ENCODE measurements at places on chromosomes 3 and 15. TPM values are rescaled to one million over a fixed set of nuclear protein-coding genes. Genes with fewer than 3 reads are reported as not detected.

GRCh38 chr3:22795917-22796316 is 407.2 kb upstream of the UBE2E2 start:
- H3K27ac ChIP-seq = no peak overlapping the region
- no peak overlapping the region for H3K4me3 ChIP-seq
- no peaks in the 10 kb centered on the region for H3K36me3 ChIP-seq
- no peaks in the 10 kb centered on the region for H3K27me3 ChIP-seq
- no peak for DNase-seq

GRCh38 chr15:47588958-47589357 is 128.3 kb upstream of the SEMA6D start:
- H3K4me3 ChIP-seq = no peak overlapping the region
- no peaks in the 10 kb centered on the region for H3K36me3 ChIP-seq
- no peak for DNase-seq
- no peaks in the 10 kb centered on the region for H3K4me1 ChIP-seq

GRCh38 chr3:33833408-33834095 is 35.1 kb downstream of the PDCD6IP start:
- no peaks in the 10 kb centered on the region for H3K27me3 ChIP-seq
- H3K4me1 ChIP-seq = no peaks in the 10 kb centered on the region
- no peak for DNase-seq
- H3K27ac ChIP-seq = no peak overlapping the region
- no peak overlapping the region for H3K4me3 ChIP-seq
- peaks cover 59% of the 10 kb centered on the region for H3K36me3 ChIP-seq

- H3K27ac ChIP-seq = no peak overlapping the region
- peak; percentile 24 for DNase-seq
- no peaks in the 10 kb centered on the region for H3K4me1 ChIP-seq
- H3K36me3 ChIP-seq = no peaks in the 10 kb centered on the region
- no peak overlapping the region for H3K4me3 ChIP-seq
Measured at GRCh38 chr15:59531066-59531675, 80.4 kb upstream of the GCNT3 start.

GRCh38 chr3:52385157-52385556 is 59.7 kb downstream of the SEMA3G start:
- no peaks in the 10 kb centered on the region for H3K27me3 ChIP-seq
- DNase-seq = no peak
- no peak overlapping the region for H3K4me3 ChIP-seq

- no peak overlapping the region for H3K27ac ChIP-seq
- no peak for DNase-seq
- H3K27me3 ChIP-seq = no peaks in the 10 kb centered on the region
- no peak overlapping the region for H3K4me3 ChIP-seq
Measured at GRCh38 chr3:149058602-149059001, 27.7 kb downstream of the HLTF start.

- peaks cover 57% of the 10 kb centered on the region for H3K4me1 ChIP-seq
- H3K4me3 ChIP-seq = no peak overlapping the region
- no peak for DNase-seq
- peak overlapping the region; percentile 99 for H3K27ac ChIP-seq
- no peaks in the 10 kb centered on the region for H3K36me3 ChIP-seq
Measured at GRCh38 chr3:4983739-4984510, 4.7 kb downstream of the BHLHE40 start.

DNA sequence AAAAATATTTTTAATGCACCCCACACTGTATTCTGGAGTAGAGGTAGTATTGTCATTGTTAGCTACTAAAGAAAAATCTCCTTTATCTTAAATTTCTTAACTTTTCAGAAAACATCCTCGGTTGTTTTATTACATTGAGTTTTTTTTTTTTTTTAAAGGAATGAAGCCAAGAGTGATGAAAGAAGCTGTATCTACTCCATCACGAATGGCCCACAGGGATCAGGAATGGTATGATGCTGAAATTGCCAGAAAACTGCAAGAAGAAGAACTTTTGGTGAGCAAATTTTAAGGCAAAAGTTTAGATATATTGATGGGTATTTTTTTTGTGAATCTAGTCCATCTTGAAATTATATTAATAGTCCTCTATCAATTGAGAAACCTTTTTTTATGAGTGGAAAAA is 49.7 kb upstream of the UTS2B start:
- no peaks in the 10 kb centered on the region for H3K27me3 ChIP-seq
- H3K4me3 ChIP-seq = no peak overlapping the region
- H3K36me3 ChIP-seq = peaks cover 8% of the 10 kb centered on the region
- no peak overlapping the region for H3K27ac ChIP-seq

DNA sequence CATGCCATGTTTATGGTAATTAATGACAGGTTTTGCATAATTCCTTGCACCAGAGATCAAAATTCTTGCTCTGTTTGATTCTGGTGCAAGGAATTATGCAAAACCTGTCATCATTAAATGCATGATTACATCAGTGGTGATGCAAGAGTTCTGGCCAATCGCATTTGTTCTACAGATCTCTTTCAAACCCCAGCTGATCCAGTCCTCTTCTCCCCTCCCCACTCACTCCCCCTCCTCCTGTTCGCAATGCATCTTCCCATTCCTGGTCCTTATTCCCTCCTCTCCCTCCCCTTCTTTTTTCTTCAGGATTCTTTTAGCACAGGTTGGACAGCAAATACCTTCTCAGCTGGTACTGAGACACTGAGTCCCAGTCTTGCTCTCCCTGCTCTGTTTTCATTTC is 82.1 kb downstream of the GABRB3 start:
- H3K4me3 ChIP-seq = no peak overlapping the region
- no peaks in the 10 kb centered on the region for H3K27me3 ChIP-seq
- no peaks in the 10 kb centered on the region for H3K4me1 ChIP-seq
- H3K27ac ChIP-seq = no peak overlapping the region
- no peaks in the 10 kb centered on the region for H3K36me3 ChIP-seq
- DNase-seq = no peak

DNA sequence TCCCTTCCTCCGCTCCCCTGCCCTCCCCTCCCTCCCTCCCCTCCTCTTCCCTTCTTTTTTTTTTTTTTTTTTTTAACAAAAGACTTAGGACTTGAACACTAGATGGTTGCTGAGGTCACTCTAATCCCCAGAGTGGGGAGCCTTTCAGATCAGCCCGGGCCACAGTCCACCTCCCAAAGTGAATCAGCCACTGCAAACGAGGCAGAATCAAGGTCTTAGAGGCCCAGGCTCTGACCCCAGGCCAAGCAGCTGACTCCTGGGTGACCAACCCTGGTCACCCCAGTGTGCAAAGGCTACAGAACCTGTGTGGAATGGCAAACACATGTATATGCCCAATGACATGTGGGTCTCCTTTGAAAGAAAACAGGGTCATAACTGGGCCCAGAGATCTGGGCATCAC is 18.3 kb upstream of the EHD4 start:
- DNase-seq = no peak
- H3K27me3 ChIP-seq = no peaks in the 10 kb centered on the region
- no peaks in the 10 kb centered on the region for H3K4me1 ChIP-seq
- H3K27ac ChIP-seq = no peak overlapping the region
- no peak overlapping the region for H3K4me3 ChIP-seq

DNA sequence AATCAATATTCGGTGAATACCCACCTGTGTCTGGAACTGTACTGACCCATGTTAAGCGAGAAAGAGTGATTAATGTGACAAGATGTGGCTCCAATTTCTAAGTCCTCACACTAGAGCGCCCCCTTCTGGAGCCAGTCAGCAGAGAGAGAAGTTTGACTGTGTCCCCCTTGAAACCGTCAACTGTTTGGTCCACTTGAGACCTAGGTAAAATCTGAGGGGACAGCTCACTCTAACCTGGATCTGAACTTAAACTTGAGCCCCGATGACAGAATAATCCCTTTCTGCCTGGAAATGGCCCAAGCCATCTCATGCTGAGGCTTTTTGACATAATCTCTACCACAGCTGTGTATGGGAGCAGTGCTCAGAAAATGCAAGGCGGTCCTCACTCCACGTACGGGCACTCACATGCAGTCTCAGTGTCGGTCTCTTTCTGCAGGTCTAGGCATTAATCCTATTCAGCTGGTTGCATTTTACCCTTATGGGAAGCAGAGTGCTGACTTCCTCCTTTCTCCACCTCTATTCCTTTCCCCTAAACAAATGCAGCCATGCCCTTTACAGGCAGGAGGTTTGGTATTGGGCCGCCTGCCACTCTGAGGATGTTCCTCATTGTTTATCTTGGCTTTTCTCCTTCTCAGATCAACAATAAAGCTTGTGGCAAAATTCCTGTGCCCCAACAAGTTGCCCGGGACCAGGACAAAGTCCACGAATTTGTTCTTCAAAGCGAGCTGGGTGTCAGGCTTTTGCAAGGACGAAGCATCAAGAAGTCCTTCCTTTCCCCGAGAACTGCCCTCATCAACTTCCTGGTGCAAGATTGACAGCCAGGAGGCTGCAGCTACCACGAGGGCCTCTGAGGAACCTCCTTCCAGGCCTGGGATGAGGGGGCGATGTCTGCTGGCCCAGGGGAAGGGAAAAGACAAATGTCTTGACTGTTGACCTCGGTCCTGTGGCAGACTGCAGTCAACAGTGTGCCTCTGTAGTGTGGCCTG is 47.5 kb upstream of the LIMD1 start:
- no peaks in the 10 kb centered on the region for H3K36me3 ChIP-seq
- no peak for DNase-seq
- peak overlapping the region; percentile 51 for H3K27ac ChIP-seq

GRCh38 chr15:47473106-47473725 is 244.1 kb upstream of the SEMA6D start:
- DNase-seq = no peak
- H3K27me3 ChIP-seq = no peaks in the 10 kb centered on the region
- peak overlapping the region; percentile 20 for H3K27ac ChIP-seq
- no peaks in the 10 kb centered on the region for H3K36me3 ChIP-seq
- H3K4me3 ChIP-seq = no peak overlapping the region
- H3K4me1 ChIP-seq = peaks cover 6% of the 10 kb centered on the region

- DNase-seq = no peak
- H3K4me1 ChIP-seq = no peaks in the 10 kb centered on the region
- H3K36me3 ChIP-seq = no peaks in the 10 kb centered on the region
Measured at GRCh38 chr15:71748293-71748718, 62.0 kb upstream of the NR2E3 start.

DNA sequence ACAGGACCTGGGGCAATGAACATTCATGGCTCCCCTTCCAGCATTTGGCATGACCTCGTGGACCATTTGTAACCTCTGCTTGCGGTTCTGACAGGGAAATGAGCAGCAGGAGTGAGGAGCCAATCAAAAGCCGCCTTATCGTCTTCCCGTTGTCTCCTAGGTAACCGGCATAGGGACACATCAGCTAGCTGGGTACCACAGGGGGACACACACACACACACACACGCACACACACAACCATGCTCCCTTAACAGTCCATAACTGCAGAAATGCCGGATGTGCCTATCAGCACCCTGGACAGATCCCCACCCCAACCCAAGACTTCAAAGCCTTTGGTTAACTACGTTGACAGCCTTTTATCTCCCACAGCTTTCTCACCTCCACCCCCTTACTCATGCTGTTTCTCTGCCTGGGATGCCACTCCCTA is 53.4 kb upstream of the CCDC174 start:
- H3K36me3 ChIP-seq = no peaks in the 10 kb centered on the region
- H3K4me3 ChIP-seq = no peak overlapping the region
- H3K27me3 ChIP-seq = peaks cover 11% of the 10 kb centered on the region
- no peak overlapping the region for H3K27ac ChIP-seq

GRCh38 chr3:71251156-71251775 is 332.3 kb downstream of the FOXP1 start:
- H3K27ac ChIP-seq = no peak overlapping the region
- no peaks in the 10 kb centered on the region for H3K27me3 ChIP-seq
- no peak for DNase-seq
- no peak overlapping the region for H3K4me3 ChIP-seq
- no peaks in the 10 kb centered on the region for H3K36me3 ChIP-seq

DNA sequence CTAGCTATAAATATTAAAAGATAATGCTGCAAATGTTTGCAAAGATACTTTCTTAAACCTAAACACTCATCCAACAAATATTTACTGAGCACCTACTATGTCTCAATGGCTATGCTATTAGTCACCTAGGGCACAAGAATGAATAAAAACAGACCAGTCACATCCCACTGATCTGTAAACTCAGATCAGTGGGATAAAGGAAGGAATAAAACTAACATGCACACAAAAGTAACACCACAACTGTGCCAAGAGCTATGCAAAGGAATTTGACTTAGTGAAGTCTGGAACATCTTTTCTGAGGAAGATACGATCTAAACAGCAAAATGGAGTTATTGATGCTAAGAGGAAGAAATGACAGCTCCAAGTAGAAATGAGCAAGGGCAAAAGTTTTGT is 56.6 kb downstream of the CBLB start:
- no peak overlapping the region for H3K4me3 ChIP-seq
- H3K36me3 ChIP-seq = no peaks in the 10 kb centered on the region
- no peak overlapping the region for H3K27ac ChIP-seq
- H3K4me1 ChIP-seq = peaks cover 19% of the 10 kb centered on the region
- H3K27me3 ChIP-seq = no peaks in the 10 kb centered on the region
- DNase-seq = no peak

DNA sequence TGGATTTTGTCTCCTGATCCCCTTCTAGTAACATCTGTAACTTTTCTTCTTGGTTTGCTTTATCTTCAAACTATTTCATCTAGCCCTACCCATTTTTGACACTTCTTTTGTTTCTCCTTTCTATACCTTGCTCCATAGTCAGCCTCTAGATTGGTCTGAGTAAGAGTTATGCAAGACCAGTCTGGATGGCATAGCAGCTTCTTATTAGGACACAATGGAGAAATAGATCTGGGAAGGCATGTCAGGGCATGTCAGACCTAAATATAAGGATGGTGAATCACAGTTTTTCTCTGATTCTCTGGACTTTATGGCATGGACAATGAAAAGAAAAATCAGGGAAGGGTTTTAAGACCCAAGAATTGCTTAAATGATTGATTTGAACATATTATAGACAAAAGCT is 452.5 kb downstream of the RAP2B start:
- H3K27me3 ChIP-seq = no peaks in the 10 kb centered on the region
- no peak for DNase-seq
- H3K4me3 ChIP-seq = no peak overlapping the region
- no peaks in the 10 kb centered on the region for H3K36me3 ChIP-seq
- H3K4me1 ChIP-seq = no peaks in the 10 kb centered on the region

- H3K27ac ChIP-seq = peak overlapping the region; percentile 67
- no peaks in the 10 kb centered on the region for H3K36me3 ChIP-seq
- H3K4me1 ChIP-seq = peaks cover 17% of the 10 kb centered on the region
- DNase-seq = no peak
- peak overlapping the region; percentile 15 for H3K4me3 ChIP-seq
Measured at GRCh38 chr15:92819278-92820235, 80.6 kb upstream of the CHD2 start.

Gene LMAN1L
- total RNA-seq = 1.8 TPM

Gene DTWD1
- total RNA-seq = 39.8 TPM

Gene SNAP23
- 67.4 TPM for total RNA-seq

Gene EIF3J
- total RNA-seq = 50.4 TPM

Gene CCR3
- not detected for total RNA-seq

Data from sigmoid colon (tissue), 7 donors.